ENCODE measurements at places on chromosomes 2 and 18.
A peak's percentile ranks its signal among the peaks of the same experiment; 100 is the strongest.

DNA sequence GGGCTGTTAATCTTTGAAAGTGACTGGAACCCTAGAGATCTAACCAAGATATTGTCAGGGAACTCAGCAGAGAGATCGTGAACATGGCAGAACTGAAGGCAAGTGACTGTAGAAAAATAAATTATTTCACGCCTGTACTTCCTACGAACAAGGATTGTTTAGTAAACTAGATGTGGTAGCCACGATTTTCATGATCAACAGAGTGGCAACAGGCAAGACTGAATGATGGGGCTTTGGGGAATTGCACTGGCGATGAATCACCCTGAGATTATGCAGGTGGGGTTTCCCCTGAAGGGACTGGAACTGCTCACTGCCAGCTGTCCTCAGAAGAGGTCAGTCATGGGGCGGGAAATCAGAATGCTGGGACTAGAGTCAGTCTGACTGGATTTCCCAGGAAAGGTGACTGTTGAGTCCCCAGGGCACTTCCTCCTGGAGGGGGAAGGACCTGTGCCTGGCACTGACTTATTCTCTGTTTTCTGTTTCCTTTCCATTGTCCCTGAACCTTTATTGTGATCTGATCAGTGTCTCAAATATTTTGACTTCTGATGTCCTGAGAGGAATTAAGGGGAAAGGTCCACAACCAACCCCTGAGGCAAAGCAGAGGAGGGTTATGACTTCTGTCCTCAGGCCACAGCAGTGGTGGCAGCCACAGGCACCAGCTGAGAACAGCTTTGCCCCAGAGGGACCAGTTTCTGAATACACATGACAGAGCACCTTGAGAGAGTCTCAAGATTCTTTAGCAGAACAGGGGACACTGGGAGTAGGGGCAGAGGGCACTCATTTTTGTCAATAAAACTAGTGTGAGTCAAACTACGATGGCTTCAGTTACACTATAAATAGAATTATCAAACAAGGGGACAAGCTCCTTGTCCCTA, 70.0 kb downstream of the NAB1 start:
- DNase-seq, result peak; percentile 65

DNA sequence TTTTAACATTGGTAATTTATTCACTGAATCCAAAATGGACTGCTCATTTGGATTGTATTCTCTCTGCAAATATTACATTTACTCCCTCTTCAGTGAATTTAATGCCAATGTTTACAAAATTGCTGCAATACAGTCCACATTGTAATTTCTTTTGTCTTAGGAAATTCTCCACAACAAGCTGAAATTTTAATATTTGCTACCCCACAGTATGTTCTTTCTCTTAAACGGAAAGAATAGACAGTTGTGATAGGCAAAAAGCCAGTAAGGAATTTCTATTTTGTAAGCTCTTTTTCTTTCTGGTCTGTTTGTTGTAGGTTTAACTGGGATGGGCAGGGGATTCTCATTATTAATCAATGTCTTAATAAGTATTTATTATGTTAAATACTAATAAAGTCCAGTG, 92.0 kb downstream of the CSRNP3 start:
- DNase-seq, result no peak

GRCh38 chr18:44883671-44884070, 203.0 kb downstream of the SETBP1 start:
- DNase-seq, result no peak

- DNase-seq, result no peak
Measured at GRCh38 chr18:67932271-67932670, 415.8 kb upstream of the DSEL start.

DNA sequence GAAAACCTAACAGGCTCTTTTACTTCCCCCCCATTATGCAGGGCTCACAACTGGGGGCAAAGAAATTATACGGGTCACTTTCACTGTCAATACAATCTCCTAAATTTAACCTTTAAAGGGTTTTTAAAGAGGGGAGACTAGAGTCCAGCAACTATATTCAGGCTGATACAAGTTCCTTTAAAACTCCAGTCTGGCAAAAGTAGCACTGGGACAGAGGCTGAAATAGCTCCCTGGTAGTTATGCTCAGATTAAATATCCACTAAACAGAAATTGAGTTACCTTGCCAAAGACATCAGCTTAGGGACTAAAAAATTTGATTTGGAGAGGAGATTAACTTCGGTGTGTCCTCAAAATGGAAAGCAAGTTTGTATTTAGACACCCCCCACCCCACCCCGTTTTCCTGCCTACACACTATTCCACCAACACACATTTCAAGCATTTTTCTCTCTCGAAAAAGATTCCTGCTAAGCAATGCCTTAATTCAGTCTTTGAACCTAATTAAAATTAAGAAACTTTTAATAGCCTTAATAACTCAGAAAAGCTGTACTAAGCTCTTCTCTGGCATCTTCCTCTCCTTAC, 127.2 kb downstream of the OSBPL1A start:
- no peak for DNase-seq

DNA sequence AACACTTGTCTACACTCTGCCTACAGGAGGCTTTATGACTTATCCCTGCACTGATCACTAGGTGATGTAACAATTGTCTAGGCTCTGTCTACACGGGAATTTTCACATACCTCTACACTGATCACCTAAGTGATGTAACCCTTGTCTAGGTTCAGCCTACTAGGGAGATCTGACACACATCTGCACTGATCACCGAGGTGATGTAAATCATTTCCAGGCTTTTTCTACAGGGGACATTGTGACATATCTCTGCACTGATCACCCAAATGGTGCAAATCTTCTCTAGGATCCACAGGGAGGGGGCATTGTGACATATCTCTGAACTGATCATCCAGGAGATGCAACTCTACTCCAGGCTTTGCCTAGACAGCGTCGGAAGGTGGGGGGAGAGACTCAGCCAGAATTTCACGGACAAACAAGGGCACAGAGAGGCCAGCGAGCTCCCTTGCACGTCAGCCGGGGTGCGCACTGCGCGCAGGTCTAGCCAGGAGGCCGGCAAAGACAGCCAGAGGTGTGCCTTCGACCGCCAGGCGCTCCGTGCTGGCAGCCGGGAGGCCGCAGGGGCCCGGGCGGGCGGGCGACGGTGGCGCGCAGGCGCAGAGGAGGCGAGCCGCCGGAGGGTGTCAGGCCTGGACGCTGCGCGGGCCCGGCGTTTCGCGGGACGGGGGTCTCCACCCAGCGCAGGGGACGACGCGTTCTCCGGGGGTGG, 46.9 kb upstream of the USP14 start:
- peak; percentile 26 for DNase-seq

DNA sequence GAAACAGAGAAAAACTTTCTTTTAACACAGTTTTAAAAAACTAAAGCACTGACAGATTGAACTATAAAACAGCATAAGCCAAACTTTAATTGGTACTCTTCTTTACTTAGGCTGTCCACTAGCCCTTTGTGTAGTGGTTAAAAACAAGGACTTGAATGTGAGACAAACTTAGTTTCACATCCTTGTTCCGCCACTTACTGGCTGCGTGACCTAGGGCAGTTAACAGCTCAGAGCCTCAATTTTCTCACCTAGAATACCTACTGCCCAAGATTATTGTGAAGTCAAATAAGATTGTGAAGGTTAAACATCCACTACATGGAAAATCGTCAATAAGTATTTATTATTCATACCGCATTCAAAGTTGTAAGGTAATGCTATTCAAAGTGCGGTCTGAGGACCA, 2.0 kb downstream of the WDR35 start:
- no peak for DNase-seq

- DNase-seq, result no peak
Measured at GRCh38 chr2:79993144-79993543, 311.4 kb downstream of the LRRTM1 start.

- DNase-seq, result no peak
Measured at GRCh38 chr2:176206136-176206535, 17.7 kb downstream of the HOXD1 start.

GRCh38 chr2:119250718-119251290, 27.2 kb downstream of the STEAP3 start:
- DNase-seq, result no peak

DNA sequence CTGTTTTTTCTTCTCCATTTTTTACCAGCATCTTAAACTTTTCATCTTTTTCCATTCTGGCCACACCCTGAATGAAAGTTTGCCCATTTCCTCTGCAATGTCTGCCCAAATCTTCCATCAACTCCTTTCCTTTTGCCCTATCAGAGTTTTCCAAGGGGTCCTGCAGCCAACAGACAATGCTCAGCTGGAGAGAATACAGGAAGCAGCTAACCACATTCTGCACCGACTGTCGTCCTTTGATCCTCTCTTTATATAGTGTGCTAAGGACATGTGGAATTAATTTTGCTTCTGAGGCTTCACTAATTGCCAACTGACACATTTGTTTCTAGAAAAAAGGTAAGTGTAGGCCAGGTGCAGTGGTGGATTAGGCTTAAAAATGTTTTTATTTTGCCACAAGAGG, 50.5 kb upstream of the DLX2 start:
- no peak for DNase-seq

- DNase-seq, result no peak
Measured at GRCh38 chr2:128324008-128324896, 5.6 kb upstream of the HS6ST1 start.

DNA sequence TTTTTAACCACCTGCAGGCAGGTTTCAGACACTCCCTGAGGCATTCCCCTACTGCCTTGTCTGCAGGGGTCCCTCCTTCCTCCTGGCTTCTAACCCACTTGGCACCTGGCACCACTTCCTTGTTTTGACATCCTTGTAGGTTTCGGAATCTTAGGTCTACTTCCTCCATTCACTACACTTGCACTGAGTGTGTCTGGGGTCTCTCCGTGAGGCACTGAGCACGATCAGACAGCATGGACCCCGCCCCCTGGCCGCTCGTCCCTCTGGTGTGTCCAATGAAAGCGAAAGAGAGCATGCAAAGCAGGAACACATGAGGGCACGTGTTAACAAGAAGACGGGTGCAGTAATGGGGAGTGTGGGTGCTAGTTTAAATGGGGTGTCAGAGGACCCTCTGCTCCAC, 63.8 kb downstream of the HAUS1 start:
- DNase-seq, result no peak

DNA sequence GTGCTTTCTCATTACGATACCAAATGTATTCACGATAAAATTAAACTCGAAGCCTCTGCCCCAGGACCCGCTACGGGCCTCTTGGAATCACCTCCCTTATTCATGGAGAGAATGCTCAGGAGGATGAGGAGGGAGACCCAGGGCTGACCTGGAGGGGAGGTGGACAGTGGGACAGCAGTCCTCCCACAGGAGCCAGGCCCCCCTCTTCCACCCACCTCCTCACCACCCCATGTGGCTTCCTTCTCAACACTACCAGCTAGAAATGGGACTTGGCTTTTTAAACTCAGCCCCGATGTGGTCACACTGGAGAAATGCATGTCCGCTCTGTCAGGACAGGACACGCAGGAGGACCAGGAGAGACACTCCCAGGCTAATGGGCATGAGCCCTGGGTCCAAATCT, 147.9 kb upstream of the ID2 start:
- no peak for DNase-seq

DNA sequence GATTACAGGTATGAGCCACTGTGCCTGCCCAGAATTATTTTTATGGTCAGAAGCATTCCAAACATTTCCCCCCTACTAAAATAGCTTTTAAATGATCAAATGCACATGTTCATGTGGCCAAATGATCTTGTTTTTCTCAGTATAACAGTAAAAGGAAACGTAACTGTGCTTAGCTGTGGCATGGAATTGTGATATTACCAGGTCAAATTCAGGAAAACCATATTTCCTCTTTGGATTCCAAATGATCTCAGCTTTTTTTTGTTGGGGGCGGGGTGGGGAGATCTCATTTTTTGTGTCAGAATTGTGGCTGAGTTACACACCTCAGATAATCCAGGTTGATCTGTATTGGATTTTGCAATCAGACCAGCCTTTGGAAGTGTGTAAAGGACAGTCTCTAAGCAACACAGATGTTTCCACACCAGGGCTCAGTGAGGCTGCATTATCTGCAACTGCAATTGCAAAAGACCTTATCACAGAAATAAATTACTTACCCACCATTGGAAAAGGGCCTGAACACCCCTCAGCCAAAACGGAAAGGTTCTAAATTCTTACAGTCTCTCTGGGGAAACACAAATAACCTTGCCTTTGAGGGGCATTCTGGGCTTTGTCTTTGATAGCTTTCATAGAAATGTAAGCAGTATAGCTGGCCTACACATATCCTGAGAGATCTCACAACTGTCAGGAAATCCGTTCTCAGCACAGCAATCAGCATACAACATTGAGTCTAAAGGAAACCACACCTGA, 8.4 kb downstream of the CASP10 start:
- no peak for DNase-seq

GRCh38 chr2:239600001-239600593, 199.3 kb upstream of the HDAC4 start:
- DNase-seq, result no peak

DNA sequence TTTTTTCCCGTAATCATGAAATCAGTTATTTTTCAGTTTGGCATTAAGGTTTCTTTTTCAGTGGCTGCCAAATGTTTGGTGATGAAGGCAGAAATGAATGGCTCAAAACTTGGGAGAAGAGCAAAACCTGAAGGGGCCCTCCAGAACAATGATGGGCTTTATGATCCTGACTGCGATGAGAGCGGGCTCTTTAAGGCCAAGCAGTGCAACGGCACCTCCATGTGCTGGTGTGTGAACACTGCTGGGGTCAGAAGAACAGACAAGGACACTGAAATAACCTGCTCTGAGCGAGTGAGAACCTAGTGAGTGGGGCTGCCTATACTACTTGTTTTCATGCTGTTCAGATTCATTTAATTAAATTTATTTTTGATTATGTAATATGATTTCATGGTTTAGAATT, 29.2 kb upstream of the MSH2 start:
- DNase-seq, result no peak

- DNase-seq, result peak; percentile 53
Measured at GRCh38 chr18:44592639-44593038, 88.0 kb upstream of the SETBP1 start.

DNA sequence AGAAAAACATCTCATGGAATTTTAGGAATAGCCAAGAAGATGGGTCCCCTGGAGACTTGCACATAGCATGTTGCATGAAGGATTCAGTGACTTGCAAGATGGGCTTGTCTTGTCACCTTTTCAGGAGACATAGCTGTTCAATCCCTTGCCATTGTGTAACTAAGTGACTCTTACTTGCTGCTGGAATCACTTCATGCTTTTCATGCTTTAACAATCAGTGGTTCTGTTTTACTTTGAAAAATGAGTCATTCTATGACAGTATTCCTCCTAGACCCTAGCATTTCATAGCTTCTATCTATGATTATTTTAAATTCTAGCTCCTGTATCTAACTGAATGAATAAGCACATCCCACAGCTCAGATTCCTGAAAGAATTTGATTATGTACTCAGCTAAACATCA, 2.8 kb downstream of the KYNU start:
- DNase-seq, result peak; percentile 82

Data from cardiac fibroblast (primary cell).